ENCODE measurements at places on chromosomes 11 and 22.
A peak's percentile ranks its signal among the peaks of the same experiment; 100 is the strongest.

GRCh38 chr11:130000552-130001176 lies 2.0 kb downstream of the PRDM10 start:
- DNase-seq = no peak

DNA sequence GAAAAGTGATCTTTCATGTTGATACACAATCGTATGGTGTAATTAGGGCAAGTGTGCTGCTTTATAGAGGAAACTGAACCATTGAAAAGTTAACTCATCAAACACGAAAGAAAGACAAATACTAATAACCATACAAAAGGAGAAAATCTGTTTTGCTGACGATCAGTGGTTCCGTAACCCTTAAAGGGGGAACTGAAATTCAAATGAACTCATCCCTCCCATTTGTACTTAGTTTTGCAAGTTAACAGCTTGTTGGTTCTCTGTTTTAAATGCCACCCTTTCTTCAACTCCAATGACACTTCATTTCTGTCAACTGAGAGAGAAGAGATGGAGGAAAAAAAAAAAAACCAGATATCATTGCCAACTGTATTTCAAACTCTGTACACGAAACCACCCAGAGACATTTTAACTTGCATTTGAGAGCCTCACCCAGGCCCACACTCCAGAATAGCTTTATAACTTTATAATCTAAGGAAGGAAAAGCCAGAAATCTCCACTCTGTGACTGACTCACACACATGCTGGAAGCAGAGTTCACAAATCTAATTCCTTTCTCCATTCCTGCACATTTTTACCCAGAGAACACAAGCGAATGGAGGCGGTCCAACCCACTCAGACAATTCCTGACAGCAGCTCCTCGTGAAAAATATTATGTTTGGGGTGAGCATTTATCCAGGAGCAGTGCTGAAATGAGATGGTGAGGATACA lies 17.4 kb upstream of the CSNK2A3 start:
- DNase-seq = no peak

DNA sequence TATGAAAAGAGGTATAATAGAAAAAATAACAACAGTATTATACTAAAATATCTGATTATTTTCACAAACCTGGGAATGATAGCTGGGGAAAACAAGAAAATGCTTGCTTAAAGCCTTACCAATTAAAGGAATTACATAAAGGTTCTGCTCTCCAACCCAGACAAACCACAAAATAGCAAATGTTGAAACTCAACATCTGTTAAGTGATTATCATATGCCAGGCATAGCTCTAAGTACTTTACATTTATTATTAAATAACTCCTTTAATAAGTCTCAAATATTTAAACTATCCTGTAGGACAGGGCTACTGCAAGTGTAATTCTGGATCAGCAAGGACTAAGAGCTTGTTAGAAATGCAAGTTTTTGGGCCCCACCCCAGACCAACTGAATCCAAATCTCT lies 20.1 kb downstream of the OR10A6 start:
- DNase-seq = no peak

DNA sequence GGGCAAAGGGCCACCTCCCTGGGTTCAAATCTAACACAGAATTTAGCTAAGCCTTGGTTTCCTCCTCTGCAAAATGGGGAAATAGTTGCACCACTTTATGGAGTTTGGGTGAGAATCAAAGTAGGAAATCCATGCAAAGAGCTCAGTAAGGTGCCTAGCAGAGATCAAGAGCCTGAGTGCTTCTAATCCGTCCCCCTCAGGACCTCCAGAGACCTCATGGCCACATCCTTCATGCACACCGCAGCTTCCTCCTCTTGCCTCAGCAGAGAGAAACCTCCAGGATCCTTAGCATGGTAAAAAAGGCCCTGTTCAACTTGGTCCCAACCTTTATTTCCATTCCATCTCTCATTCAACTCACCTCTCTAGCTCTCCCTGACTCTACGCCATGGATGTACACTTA lies 37.8 kb upstream of the NAV2 start:
- DNase-seq = no peak

- peak; percentile 31 for DNase-seq
These were observed 23.9 kb downstream of the TSPAN32 start for GRCh38 chr11:2325719-2326118.

DNA sequence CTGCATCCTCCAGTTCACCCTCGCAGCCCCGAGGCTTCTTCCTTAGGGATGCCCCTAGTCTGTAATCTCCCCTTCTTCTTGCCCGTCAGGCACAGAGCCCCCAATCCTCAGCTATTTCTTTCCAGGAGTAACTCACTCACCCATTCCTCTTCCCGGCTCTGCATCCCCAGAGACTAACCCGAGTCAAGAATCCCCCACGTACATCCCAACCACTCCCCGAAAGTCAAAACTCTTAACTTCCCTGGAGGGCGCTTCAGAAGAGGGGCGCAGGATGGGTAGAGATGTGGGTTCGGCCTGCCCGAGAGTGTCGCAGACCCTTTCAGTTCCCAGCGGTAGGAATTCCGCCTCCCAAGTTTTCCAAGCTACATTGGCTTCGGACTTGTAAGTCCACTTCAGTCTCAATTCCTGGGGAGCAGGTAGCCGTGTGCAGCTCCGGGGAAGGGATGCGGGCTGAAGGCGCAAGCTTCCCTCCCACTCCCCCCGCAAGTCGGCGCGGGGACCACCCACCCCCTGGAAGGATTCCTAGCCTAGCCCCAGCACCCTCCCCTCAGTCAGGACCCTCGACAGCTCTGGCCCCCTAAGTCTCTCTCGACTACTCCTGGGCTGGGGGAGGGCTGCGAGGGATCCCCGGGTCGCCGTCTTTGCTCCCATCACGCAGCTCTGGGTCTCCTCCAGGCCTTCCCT lies 871 bp downstream of the BDNF start:
- no peak for DNase-seq

DNA sequence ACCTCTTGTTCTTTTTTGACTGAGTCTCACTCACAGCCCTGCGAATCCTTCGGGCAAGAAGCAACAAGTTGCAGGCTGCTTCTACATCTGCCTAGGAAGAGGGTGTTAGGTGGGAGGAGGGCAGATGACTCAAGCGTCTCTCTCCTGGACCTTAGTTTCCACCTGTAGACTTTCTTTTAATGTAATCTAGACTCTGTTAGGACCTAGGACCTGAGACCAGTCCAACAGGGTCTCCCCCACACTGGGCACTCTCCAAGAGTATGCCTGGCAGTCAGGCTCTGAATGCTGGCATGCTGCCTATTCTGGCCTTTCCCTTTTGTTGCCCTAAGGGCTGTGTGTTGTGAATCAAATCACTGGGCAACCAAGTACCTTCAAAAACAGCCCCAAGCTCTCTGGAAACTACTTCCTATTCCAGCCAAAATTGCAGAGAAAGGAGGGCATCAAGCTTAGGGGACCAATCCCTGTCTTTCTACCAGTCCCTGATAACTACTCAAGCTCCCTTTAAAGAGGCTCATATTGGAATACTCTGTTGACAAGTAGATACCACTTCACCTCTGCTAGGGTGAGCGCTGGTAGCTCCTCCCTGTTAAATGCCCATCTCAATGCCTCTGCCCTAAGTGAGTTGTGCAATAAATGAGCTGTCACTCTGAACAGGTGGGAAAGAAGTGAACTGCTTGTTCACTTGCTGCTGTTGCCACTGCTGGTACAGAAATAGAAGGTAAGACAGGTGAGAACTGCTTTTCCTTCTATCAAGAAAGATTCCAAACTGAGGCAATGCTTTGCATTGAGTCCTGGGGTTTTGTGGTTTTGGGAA lies at the start of gene BBOX1:
Gene BBOX1 (plus strand): TSS at position 514 of the 814 bp plus-strand sequence. CDS start 14,616 bp downstream, outside the sequence.
- no peak for DNase-seq

DNA sequence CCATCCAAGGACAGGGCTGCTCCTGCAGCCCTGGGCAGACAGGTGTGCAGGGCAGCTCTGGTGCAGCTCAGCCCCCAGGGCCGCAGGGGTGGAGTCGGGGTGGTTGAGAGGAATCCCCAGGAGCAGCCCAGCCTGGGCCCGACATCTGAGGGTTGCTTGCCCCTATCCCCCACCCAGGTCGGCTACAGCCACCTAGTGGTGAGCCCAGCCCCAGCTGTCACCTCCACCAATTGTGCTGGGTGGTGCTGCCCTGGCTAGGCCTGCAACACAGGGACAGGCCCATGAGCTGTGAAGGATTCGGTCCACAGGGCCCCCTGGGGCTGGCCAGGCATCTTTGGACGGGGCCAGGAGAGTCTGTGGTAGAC lies 29.6 kb downstream of the RTN4R start:
- DNase-seq = peak; percentile 80

DNA sequence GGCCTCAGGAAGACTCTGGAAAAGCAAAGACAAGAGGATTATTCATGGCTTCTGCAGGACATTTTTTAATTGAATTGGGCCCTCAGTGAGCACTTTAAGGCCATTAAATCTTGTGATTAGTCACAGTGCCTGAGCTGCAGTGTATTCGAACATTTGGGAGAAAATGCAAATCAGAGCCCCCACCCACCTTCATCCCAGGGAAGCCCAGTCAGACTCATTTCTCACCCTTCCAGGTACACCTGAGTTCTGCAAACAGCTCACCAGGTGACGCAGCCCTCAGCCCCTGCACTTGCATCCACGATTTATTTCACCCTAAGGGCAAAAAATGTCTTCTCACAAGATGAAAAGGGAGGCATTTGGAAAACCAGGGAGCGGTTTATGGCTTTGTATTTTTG lies 128.7 kb downstream of the MPPED1 start:
- peak; percentile 33 for DNase-seq

DNA sequence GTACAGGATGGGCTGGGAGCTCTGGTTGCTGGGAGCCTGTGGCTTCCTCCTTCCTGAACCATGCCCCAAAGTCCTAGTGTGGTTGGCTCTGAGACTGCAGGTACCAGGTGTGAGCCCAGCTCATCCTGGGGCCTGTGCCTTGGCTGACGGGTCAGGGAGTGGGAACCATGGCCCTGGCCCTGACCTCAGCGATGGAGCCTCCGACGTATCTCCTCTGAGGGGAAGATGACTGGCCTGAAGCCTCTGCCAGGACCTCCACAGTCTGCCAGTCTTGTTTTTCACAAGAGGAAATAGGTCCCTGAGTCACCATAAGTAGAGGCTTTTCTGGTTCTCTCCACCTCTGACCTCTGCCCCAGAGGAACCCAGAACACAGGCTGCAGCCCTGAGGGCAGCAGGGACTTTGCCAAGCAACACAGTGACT lies 3.4 kb downstream of the RCE1 start:
- no peak for DNase-seq

- no peak for DNase-seq
These were observed 958.7 kb upstream of the FAT3 start for GRCh38 chr11:91265946-91266345.

DNA sequence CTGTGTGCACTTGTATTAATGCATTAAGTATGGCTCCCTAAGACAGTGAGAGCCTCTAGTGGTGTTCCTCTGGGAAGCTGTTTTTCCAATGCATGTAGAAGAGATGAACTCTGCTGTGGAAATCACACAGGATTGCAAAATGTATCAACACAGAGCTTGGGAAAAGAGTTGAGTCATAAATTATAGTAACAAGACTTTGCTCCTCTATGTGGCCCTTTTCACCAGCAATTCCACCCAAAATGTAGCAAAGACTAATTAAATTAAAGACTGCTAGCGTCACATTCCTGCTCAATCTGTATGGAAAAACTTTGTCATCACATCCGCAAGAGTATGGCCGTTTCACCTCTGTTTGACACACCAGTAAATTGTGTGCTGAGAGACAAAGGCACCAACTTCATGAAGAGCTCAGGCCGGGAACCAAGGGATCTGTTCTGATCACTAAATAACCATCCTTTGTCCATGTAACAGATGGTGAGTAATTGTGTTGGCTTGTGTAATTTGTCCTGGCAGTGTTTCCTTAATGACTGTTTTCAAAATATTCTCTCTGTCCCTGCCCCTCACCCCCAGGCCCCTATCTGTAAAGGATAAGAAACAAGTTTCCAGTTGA lies 209.2 kb upstream of the SORL1-AS1 start:
- DNase-seq = no peak
